GM13976 (cell line): ENCODE measurements at places on chromosomes 7 and 10.
A peak's percentile ranks its signal among the peaks of the same experiment; 100 is the strongest.

DNA sequence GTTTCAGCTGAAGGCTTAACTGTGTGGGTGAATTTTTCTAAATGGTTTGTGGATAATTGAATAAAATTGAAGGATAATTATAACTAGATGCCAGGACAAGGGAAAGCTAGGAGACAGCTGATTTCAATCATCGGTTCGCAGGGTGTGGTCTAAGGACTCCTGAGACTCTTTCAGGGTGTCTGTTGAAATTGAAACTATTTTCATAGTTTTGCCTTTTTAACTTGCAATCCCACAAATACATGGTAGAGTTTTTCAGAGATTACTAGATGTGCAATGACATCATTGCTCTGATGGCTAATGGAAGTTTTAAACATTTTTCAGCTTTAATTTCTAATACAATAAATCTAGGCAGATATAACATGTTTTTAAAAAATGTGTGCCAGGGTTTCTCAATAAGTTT, 18.5 kb downstream of the TRUB1 start:
- no peak for DNase-seq

DNA sequence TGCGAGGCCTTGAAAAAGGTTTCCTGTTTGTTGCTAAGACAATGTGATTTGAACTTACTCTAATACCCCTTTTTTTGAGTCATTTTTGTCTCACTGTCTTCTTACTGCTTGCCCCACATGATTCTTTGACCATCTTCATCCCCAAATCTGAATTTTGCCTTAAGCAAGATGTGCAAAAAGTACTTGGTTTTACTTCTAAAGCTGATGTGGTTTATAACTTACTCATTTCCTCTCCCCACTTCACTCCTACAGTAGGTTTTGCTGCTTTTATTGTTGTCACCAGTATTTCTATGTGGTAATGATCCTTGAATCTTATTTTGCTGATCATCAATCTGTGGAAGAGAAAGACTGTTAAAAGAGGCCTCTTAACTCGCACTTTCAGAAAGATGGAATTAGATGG, 396.4 kb downstream of the SDK1 start:
- DNase-seq, result no peak

GRCh38 chr7:4663239-4664018, 18.7 kb upstream of the FOXK1 start:
- no peak for DNase-seq

DNA sequence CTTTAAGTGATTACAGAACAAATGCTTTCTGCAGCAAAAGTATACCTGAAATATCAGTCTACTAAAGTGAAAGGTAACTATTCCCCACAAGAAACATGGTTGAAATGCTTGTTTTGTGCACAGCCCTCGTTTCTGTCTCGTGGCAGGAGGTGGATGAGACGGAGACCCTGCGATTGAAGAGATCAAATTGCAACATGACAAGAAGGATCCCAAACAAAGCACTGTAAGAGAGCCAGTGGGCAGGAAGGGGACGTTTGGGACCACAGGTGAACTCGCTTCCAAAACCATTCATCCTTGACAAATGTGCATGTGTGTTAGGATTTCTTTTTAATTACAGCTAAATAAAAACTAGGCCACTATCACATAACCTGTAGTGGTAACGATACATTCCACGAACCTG, 192.6 kb downstream of the CCSER2 start:
- no peak for DNase-seq

DNA sequence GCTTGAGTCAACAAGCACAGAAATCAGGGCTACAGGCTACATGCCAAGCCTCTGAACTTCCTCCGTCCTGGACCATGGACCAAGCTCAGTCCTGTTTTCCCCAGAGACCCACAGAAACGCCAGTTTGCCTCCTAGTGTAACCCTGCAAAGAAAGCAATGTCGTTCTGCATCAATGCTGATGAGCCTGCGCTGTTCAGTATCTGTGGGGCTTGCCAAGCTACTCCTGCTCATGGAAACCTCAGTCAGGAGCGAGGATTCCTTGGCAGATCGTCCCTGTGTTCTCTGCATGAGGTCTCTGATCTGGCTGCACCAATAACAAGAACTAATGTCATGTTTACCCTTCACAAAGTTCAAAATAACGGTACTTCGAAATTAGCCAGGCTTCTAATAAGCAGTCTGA, 495.5 kb upstream of the C7orf33 start:
- no peak for DNase-seq

DNA sequence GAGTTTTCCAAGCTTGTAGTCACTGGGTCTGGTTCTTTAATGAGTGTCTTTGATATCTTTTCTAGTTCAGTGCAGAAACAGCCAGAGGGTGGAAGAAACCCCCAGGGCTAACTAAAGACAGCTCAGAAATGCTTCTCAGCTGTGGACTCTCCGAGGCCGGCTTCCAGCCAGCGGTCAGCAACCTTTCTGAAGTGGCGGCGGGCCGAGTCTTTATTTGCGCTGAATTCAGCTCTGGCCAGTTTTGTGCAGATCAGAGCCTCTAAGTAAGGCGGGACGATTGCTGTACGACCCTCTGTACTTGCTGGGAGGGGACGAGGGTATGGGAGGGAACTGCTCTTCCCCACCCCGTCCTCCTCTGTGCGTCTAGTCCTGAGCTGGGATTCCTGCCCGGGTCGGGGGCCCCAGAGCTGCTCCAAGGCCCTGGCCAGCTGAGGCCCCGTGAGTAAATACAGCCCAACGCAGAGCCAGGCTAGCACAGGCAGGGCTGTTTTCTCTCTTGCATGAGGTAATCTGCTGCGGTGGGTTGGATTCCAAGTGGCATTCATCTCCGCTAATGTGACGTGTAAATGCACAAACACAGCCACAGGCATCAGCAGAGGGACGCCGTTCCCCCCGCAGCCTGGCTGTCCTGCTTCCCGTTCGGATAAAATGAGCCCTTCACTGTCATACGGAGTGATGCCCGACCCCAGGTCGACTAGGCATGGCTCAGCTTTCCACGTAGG, 159.8 kb downstream of the PIP4K2A start:
- DNase-seq, result no peak

DNA sequence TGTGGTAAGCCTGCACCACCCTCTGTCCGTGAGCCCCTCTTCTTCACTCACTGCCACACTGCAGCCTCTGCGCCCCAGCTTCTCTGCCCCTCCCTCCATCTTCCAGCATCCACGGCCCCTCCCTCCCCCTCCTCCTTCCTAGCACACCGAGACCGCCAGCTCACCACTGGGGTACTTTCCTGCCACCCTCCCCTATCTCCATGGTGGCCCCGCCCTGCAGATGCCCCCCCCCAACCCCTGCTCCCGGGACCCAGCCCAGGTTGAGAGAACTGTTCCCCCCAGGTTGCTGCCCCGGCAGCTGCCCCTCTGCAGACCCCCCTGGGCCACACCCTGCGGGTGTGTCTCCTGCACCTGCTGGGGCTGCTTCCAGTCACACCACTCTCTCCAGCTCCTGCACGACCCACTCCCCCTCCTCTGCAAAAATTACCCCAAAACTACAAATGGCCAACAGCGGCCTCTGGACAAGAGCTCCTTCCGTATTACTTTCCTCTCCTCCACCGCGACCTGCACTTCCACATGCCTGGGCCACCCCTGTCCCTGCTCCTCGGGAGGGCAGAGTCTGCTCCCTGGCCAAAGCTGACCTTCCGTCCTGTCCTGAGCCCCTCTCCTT, 209.2 kb upstream of the PPP2R2D start:
- DNase-seq, result no peak

DNA sequence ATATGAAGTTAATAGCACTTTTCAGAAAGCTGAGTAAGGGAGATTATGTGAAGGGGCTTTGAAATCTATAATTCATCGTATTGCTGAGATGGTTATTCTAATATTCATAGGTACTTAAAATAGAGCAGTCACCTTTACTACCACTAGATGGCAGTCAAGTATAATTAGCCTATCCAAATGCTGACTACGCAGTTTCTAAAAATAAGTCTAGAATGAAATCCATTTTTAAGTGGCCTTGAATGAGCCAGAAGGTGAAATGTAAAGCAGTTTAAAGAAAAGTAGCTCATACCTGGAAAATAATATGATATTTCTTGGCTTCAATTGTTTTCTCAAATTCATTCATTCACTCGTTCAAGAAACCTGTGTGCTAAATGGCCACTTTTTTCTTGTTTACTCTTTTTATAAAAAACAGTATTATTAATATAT, 1277.1 kb downstream of the GATA3 start:
- DNase-seq, result peak; percentile 58

GRCh38 chr10:63720676-63721075, 199.5 kb downstream of the REEP3 start:
- DNase-seq, result no peak
